HT1080 (cell line): ENCODE measurements at places on chromosomes 4 and X.

DNA sequence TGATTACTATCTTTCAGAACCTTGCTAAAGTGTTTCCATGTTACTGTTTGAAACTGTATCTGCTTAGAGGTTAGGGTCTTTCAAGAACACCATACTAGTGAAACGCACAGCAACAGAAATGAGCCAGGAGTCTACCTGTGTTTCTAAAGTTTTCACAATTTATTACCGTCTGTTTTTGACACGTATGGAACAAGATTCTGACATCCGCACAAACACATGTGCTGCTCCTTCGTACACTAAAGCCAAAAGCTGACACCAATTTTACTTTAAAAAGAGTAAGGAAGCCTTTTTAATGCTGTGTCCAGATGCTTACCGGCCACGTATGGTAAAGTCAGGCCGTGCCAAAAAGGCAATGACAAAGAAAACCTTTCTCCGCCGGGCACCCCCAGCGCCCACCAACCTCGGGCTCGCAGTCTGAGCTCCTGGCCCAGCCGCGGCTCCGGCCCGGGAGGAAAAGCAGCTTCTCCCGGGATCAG lies 532 bp downstream of the RPS4X start:
- DNase-seq, result no peak

DNA sequence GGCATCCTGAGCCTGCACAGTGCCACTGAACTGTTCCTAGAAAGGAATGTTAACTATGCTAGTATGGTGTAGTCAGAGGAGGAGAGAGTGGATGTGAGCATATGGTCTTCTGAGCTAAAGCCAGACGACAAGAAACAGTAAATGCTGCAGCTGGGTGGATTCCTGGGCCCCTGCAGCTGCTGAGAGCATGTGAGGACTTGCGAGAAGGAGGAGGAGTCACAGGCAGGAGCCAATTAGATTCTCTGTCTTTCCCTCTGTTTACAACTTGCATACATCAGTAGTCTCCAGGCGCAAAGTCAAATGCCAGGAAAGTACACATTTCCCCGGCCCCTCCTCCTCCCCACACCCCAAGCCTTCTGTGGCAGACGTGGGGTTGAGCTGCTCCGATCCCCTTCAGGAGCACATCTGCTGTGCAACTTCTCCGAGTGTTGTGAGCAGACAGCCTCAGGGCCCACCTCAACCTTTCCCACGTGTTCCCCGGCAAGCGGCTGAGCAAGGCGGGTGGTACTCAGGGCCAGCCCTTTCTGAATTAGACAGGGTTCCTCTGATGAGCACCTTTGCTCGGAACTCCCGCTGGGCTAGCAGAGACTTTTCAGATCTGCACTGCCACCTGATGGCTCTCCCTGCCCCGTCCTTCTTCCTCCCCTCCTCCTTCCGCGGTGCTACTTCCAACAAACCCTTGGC lies 108.7 kb upstream of the ATP6AP2 start:
- DNase-seq, result no peak

- peak; percentile 51 for DNase-seq
Observed at GRCh38 chr4:87032884-87033533, 98.2 kb downstream of the AFF1 start.

- no peak for DNase-seq
Observed at GRCh38 chrX:21376636-21377035, 2.4 kb downstream of the CNKSR2 start.

GRCh38 chr4:85700362-85700761 lies 225.4 kb downstream of the ARHGAP24 start:
- DNase-seq, result no peak

DNA sequence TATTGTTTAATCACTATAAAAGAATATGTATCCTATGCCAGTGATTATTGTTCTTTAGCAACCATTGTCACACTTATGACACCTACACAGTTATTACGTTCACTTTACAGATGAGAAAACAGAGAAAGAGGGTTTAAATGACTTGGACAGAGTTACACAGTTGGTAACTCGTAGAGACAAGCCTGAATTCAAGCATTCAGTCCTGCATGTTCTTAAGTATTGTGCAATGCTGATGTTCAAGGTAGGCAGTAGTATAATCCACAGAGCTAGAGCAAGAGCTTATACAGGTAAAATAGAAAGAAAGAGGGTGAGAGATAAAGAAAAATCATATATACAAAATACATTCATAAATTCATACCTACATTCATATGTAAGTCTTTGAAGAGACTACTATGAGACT lies 249.8 kb upstream of the ANXA10 start:
- no peak for DNase-seq

- no peak for DNase-seq
Observed at GRCh38 chr4:38359113-38359512, 304.9 kb upstream of the KLF3 start.

DNA sequence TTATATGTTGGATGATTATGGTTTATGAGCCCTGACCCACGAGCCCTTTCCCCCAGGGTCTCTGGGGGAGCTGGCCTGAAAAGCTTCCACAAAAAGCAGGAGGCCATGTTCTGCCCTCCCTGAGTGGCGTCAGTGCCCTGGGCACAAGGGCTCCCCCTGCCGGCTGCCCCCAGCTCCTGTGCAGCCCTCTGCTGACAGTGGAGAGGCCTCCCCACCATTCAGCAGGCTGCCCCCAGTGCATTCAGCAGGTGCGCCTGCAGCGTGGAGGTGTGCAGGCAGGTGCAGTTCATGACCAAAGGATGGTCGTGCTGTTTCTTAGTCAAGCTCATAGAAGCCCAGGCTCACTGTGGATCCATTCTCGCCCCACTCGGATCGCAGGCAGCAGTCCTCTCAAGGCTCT lies 12.5 kb upstream of the S100P start:
- no peak for DNase-seq

DNA sequence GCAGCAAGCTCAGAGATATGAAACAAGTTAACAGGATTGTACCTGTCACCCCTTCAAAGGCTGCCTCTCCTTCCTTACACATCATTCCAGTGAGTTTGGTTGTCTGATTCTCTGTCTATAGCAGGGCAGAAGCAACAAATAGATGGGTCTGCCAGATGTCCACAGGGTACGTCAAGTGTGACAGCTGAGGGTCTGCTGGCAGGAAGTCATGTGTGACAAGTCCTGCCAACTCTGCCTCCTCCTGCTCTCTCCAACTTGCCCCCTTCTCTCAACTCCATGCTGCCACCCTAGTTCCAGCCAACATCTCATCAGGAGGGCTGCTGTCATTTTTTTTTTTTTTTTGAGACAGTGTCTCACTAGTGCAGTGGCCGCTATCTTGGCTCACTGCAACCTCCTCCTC lies 109.2 kb downstream of the NSUN7 start:
- DNase-seq, result no peak

GRCh38 chrX:33726281-33727160 lies 405.6 kb downstream of the FAM47A start:
- DNase-seq, result no peak

GRCh38 chr4:55948726-55949481 lies at the start of gene CEP135:
Gene CEP135 (plus strand): TSS chr4:55948945. CDS start chr4:55952131, 3,186 bp downstream.
- DNase-seq, result peak; percentile 94

DNA sequence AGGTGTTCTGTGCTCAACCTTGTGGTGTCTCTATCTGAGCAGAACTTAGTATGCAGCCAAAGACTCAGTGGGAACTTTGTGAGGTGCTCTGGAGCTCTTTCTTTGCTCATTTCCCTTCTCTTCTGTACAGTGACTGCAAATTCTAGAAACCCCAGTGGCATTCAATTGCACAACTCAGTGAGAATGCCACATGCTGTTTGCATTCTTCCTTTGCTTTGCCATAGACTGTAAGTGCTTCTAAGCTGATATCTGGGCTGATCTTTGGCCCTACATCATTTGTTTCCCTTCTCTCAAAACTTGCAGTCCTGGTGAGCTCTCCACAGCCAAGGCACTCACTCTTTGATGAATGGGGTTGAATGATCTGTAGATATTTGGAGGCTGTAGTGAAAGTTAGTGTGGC lies 7.0 kb downstream of the PNMA3 start:
- DNase-seq, result no peak

GRCh38 chrX:145821898-145822571 lies 4.4 kb downstream of the SLITRK2 start:
- no peak for DNase-seq

- DNase-seq, result no peak
Observed at GRCh38 chrX:40154250-40154852, 56.6 kb upstream of the BCOR start.

DNA sequence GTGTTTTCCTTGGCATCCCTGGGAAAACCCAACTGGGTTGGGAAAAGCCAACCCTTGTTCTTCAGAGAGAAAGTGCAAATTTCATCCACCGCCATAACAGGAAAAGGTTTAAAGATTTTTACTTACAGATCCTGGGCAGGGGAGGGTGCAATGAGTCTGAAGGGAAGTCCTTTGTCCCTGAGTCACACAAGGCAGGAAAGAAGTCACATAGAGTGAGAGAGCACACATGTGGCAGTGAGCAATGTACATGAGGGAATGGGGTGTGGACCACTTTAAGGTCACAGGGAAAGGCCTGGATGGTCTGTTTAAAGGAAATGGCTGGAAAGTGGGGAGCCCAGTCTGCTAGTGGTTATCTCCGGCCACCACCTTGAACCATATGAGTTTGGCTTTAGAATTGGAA lies 248.9 kb downstream of the HS3ST1 start:
- peak; percentile 24 for DNase-seq

DNA sequence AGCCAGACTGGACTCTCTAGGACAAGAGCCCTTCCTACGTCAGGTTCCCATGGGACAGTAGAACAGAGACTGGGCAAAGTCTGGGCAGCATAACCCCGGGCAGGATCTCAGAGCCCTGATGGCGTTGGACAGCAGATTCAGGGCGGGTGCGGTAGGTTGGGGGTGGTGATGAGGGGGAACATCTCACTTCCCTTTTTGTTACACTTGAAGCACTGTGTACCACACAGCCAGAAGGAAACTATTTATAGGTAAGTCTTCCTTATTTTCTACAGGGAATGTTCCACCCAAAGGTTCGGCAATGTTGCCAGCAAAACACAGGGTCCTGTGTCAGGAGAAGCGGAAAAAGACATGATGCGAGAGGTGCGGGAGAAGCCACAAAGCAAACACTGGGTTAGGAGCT lies 54.3 kb downstream of the TSC22D3 start:
- no peak for DNase-seq

- no peak for DNase-seq
Observed at GRCh38 chr4:100517864-100518341, at the start of gene EMCN. Gene EMCN (minus strand): TSS chr4:100518022. CDS start chr4:100517914, 108 bp downstream.

- no peak for DNase-seq
Observed at GRCh38 chr4:102578819-102579218, 77.7 kb downstream of the NFKB1 start.

GRCh38 chr4:7458477-7458876 lies 23.7 kb upstream of the PSAPL1 start:
- DNase-seq, result no peak

DNA sequence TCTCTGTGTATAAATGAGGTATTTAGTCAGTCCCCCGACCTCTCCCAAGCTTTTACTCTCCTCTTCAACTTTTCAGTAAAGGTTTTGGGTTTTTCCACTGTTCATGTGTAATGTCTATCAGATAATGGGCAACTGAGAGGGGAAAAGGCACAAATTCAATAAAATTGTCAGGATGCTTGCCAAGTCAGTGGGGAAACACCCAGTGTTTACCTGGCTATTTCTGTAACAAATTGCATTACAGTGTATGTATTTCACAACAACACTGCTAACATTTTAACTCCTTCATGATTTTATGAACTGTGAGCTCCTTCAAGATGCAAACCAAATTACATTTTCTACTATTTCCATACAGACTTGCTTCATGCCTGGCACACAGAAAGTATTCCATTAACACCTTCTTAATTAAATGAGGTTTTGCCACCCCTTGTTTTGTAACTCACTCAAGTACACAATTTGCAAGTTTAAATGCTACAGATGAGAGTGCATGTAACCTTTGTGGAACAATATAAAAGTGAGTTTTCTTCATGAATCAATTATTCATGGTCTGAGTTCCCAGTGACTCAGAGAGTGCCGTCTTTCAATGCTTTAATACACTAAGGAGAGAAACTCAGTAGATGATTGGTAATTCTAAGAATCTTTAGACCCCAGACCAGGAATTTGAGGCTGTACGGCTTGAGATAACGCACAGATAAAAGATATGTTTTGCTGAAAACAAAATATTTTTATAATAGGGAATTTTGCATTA lies 149.8 kb upstream of the TLL1 start:
- no peak for DNase-seq

- DNase-seq, result no peak
Observed at GRCh38 chr4:151865312-151865711, 104.5 kb upstream of the GATB start.
